Stimulated activated CD4-positive, alpha-beta T cell treated with anti-CD3 and anti-CD28 coated beads, Interleukin-12 subunit alpha, Interleukin-12 subunit beta, amount 100 ng/mL, for 4 hours (primary cell): ENCODE measurements at places on chromosomes 2 and 18.

DNA sequence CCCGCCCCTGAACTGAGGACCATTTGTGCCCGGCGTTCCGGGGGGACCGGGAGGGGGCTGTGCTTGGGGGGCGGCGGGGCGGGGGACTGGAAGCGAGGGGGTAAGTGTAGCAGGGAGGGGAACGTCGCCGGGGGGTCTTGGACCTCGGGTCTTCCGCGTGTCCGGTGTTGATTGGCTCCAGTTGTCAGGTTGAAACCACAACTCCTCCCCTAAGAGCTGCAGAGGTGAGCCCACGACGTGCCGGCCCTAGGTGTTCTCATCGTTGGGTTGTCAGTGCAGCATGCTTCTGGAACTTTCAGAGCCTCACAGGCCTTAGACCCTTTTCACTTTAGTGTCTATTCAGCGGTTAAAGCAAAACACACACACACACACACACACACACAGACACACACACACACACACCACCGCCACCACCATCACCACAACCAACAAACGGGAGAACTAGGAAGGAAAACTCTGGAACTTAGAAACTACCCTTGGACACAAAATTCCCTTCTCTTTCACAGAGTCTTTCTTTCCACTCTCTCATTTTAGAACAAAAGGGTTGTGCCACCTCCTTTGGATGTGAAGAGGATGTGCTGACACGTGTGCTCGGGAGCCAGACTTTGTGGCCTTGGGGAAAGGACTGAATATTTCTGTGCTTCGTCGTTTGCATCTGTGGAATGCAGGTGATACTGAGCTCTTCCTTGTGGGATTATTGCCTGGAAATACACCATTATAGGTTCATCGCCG, 6.7 kb upstream of the DLX2 start:
- DNase-seq, result no peak

DNA sequence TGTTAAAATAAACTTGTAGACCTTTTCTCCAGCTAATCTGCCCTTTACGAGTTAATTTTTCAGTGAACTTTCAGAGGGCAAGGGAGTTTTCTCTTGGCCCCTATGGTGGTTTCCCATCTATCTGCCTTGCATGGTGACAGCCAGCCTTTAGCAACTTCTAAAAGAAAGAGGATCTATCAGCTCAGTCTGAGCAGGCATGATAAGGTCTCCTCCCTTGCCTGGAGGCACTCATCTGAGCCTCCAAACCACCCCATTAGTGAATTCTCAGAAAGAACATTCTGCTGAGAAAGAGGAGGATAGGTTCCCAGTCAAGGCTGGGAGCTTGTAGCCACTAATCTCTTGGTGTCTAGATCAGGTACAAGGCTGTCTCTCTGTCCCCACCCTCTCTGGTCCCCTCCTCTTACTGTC, 10.7 kb upstream of the GYPC start:
- DNase-seq, result no peak

GRCh38 chr2:129375632-129376425, 603.6 kb upstream of the RAB6C start:
- no peak for DNase-seq

DNA sequence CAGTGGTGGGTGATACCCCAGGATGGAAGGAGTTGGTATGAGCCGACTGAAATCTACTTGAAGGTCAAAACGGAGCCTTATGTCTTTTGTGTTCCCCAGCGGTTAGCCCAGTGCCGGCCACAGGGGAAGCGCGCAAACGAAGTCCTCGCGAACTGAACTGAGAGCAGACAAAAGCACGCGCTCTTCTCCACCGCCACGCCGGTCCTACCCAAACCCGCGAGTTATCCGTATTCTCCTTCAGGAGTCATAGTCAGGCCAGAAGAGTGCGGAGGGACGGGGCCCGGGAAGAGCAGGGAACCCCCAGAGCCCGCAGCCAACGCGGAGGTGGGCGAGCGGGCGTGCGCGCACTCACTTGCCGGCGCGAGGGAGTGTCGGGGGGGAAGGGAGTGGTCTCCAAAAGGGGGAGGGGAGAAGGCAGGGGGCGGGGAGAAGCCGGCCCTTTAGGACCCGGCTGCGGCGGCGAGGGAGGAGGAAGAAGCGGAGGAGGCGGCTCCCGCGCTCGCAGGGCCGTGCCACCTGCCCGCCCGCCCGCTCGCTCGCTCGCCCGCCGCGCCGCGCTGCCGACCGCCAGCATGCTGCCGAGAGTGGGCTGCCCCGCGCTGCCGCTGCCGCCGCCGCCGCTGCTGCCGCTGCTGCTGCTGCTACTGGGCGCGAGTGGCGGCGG, at the start of gene IGFBP2:
TSS of gene IGFBP2 (plus strand) at position 469 of the 664 bp plus-strand sequence. CDS start at position 573, 104 bp downstream.
- peak; percentile 35 for DNase-seq

- DNase-seq, result no peak
Observed at GRCh38 chr2:110977403-110977802, 143.3 kb upstream of the BCL2L11 start.

- DNase-seq, result no peak
Observed at GRCh38 chr2:156405586-156405985, 30.6 kb upstream of the GPD2 start.

- DNase-seq, result no peak
Observed at GRCh38 chr2:166960702-166961270, 72.5 kb downstream of the XIRP2 start.

DNA sequence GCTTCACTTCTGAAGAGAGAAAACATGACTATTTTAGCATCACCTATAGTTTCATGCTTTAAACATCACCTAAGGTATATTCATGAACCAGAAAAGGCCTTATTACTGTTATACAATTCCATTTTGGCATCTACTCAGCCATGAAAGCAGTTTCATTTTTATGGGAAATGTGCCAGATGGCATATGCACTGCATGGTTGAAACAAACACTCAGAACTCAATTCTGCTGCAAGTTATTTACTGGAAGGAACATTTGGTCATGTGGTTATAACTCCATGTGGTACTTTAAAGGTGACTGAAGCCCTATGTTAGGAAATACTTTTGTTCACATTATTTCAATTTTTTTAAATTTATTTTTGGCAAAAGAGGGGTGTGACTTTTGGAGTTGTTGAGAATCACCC, 287.5 kb upstream of the CRIM1 start:
- DNase-seq, result no peak

GRCh38 chr2:70596293-70596692, 42.7 kb upstream of the TGFA start:
- no peak for DNase-seq

GRCh38 chr18:73986711-73987110, 160.9 kb downstream of the FBXO15 start:
- no peak for DNase-seq

GRCh38 chr2:216949700-216950413, 90.0 kb upstream of the TNP1 start:
- no peak for DNase-seq
